SW 1271 (cell line): ENCODE measurements at places on chromosomes 7 and 10.
A peak's percentile ranks its signal among the peaks of the same experiment; 100 is the strongest.

DNA sequence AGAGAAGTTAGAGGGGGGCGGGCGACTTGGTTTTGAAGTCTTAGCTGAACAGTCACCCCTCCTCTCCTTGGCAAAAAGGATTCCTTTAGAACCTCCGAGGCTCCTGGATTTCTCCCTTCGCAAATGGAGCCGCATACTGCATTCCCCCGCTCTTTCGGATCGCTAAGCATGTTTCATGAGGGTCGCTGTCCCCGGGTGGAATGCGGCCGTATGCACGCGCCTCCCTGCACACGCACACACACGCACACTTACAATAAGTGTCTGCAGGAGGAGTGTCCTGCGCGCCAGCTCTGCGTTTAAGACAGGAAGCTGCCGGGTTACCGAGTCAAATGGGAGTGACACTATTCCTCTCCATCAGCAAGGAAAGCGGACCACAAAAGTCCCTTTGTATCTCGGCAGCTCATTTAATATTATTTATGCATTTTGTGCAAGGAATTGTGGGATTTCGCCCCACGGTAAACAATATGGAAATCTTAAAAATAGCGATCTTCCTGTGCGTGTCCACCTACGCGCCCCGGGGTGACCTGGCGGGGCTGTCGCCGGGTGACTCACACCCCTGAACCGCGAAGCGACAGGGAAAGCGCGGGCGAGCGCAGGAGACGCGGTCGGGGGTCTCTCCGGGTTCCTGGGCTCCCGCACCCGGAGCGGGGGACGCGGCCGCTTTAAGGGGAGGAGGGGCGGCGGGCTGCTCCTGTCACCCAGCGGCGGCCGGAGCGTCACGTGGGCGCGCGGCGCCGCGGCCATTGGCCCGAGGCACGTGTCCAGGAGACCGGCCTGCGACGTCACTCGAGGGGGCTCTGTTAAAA lies 988 bp upstream of the EN2 start:
- peak; percentile 76 for DNase-seq

- no peak for DNase-seq
Measured at GRCh38 chr7:69811476-69812308, 213.4 kb downstream of the AUTS2 start.

- no peak for DNase-seq
Measured at GRCh38 chr10:56109454-56109853, 251.6 kb downstream of the ZWINT start.

DNA sequence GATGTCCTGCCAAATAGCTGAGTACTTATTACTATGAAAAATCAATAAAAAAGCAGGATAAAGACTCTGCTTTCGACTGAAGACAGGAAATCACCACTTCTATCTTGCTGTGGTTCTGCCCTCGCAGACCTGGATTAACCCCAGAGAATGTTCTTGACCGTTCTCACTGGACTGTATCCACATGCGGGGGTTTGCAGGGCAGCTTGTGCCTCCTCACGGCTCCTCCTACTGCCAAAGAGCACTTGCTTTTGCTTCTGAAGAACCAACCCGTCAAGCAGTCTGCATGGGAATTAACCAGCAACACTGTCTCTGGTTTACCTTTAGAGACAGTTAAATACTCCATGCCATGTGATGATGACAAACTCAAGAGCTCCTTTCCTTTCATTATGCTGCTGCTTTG lies 184.0 kb downstream of the GFRA1 start:
- no peak for DNase-seq

DNA sequence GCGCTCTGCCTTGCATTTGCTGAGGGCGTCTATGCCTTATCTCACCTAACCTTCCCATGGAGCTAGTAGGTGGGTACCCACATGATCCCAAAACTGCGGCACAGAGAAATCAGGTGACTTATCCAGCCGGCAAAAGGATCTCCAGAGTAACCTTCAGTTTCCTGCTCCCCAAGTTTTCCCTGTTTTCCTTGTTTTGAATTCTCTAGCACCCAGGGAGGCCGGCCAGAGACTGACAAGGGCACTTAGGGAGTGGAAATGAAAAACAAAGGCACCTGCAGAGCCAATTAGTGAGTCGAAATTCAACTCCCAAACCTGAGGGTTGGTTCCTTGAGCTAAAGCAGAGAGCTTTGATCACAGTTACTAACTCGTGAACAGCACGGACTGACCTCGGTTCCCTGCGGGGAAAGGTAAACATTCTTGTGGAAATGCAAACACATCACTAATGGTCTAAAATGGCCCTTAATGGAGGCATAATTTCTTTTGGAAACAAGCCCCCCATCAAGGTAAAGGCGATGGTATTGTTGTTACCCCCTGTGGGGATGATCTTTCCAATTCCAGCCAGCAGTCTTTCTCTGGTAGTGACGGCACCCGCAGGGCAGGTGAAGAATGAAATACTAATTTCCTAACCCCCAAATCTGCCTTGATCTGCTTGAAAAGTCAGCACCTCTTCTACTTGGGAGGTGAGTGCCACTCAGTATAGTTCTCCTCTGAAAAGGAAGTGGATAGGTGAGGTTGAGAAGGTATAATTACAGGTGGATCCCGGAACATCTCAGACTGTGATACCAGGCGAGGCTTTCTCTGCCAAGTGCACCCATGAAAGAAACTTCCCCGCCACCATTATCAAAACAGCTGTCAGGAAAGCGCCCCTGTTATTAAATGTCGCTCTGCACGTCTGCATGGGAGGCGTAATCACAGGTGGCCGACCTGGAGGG lies 365.6 kb upstream of the AUTS2 start:
- no peak for DNase-seq
